ENCODE measurements at places on chromosomes 16 and 17. TPM values are rescaled to one million over a fixed set of nuclear protein-coding genes. Genes with fewer than 3 reads are reported as not detected.
A peak's percentile ranks its signal among the peaks of the same experiment; 100 is the strongest.

- DNase-seq, result no peak
These were observed 7.0 kb upstream of the CBFA2T3 start for GRCh38 chr16:88983771-88984687.

DNA sequence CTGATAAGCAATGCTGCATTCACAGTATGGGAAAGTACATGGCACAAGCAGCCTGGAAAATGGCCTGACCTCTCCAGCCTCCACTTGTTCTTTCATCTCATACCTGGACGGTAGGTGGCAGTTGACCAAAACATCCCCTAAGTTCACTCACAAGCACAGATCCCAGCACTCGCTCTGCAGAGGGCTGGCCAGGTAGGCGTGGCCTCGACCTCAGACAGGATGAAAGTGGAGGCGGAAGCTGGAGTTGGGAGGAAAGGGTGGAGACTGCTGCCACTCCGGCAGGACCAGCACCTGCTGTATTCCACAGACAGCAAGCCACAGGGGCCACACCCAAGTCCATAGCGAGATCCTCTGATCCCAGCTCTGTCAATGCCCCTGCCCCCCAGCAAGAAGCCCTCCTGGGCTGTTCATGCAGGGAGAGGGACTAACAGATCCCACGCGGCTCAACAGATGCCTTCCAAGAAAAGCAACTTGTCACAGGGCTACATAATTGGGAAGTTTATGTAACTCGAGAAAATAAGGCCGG, 31.3 kb downstream of the ZCCHC14 start:
- DNase-seq, result no peak

DNA sequence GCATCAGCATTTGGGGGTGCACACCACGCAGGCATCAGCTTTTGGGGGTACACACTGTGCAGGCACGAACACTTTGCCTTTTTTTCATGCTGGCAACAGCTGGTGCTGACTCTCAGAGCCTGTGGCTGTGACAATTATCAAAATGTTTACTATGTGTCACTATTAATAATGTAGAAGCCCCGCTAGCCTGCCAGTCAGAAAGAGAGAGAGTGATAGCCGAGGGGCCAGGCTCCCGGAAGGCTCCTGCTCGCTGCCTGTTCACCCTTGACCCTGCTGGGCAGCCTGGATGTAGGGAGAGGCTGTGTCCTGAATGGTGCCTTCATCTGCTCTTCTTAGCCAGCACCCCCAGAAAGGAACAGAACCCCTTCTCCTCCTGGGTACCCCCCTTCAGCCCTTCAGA, 61.9 kb downstream of the SDK2 start:
- DNase-seq, result no peak

- DNase-seq, result no peak
These were observed 26.8 kb upstream of the TMEM220 start for GRCh38 chr17:10756619-10757018.

DNA sequence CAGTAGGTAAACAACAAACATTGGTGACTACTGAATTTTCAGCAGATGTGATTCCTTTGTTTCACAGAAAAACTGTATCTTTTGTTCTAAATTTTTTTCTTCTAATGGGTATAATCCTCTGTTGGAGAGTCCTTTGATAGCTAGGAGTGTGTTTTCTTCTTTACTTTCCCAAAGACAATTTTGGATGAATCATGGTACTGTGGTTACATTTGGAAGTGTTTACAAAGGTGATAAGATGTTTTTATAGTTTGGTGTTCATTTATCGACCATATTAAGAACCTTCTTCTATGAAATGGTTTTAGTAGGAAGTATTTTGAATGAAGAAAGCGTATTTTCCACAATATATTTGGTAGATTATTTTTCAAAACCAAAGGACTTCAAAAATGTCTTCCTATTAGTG, 333.7 kb downstream of the WWOX start:
- no peak for DNase-seq

DNA sequence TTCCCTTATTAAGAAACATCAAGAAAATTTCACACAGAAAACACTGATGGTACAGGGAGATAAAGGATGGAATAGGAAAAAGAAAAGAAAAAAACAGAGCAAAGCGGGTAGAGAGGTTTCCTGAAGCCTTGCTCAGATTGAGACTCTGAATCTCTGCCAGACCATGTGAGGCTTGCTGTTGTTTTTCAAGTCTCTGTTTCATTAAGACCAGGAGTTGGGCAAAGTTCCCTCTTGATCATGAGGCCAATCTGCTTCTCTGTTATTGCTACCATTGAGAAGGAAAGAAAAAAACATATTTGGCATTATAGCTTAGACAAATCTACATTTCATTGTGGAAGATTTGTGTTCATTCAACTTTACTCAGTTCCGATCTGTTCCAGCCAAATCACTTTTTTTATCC, 201.6 kb upstream of the SOX9 start:
- no peak for DNase-seq

DNA sequence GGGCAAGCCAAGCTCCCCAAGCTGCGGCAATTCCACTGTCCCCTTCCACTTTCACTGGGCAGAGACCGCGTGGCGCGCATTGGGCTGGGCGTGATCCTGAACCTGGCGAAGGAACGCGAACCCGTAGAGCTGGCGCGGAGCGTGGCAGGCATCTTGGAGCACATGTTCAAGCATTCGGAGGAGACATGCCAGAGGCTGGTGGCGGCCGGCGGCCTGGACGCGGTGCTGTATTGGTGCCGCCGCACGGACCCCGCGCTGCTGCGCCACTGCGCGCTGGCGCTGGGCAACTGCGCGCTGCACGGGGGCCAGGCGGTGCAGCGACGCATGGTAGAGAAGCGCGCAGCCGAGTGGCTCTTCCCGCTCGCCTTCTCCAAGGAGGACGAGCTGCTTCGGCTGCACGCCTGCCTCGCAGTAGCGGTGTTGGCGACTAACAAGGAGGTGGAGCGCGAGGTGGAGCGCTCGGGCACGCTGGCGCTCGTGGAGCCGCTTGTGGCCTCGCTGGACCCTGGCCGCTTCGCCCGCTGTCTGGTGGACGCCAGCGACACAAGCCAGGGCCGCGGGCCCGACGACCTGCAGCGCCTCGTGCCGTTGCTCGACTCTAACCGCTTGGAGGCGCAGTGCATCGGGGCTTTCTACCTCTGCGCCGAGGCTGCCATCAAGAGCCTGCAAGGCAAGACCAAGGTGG, 9.8 kb downstream of the SARM1 start:
- no peak for DNase-seq

GRCh38 chr17:40738553-40738952, 16.6 kb downstream of the KRT25 start:
- no peak for DNase-seq

DNA sequence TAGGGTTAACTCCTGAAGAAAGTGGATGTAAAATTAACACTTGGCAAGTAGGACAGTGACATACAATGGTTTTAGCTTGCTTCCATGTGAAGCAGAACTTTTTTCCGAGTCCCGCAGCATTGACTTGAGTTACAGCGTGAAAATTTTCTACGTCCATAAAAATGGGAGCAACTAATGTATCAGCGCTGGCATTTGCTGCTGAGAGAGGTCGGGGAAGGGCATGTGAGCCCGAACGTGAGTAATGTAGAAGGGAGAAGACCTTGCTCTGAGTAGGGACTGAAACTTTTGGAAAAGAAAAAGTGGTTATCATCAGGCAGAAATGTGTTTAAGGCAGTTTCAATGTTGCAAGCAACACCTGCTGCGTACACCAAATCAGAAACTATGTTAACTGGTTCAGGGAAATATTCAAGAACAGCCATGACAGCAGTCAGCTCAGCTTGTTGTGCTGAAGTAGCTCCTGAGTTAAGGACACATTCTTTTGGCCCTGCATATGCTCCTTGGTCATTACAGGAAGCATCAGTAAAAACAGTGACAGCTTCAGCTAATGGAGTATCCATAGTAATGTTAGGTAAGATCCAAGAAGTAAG, 70.9 kb upstream of the ARL4D start:
- no peak for DNase-seq

GRCh38 chr17:47368262-47368661, 44.5 kb downstream of the EFCAB13 start:
- no peak for DNase-seq

DNA sequence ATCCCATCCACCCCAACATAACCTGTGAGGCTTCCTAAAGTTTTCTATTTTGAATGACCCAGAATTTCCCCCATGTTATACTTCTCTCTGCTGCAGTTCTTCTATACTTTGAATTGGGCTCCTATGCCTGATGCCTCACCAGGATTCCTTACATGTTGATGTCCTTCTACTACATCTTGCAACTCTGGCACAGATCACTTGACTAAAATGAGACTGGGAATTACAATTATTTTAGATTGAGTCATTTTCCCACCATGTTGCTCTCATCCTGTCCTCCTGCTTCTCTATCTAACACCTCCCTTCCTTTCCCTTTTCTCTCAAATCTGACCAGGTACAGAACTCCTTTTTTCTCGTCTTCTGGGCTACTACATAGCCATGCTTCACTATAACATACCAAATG, 314.0 kb upstream of the KCNJ16 start:
- no peak for DNase-seq

- DNase-seq, result no peak
These were observed 29.1 kb downstream of the BPTF start for GRCh38 chr17:67854378-67854777.

GRCh38 chr16:50740736-50741135, 1.1 kb upstream of the CYLD start:
- no peak for DNase-seq

GRCh38 chr16:26129997-26130396, 438.2 kb downstream of the HS3ST4 start:
- no peak for DNase-seq

- DNase-seq, result no peak
These were observed 47.7 kb upstream of the LCMT1 start for GRCh38 chr16:25063865-25064264.

DNA sequence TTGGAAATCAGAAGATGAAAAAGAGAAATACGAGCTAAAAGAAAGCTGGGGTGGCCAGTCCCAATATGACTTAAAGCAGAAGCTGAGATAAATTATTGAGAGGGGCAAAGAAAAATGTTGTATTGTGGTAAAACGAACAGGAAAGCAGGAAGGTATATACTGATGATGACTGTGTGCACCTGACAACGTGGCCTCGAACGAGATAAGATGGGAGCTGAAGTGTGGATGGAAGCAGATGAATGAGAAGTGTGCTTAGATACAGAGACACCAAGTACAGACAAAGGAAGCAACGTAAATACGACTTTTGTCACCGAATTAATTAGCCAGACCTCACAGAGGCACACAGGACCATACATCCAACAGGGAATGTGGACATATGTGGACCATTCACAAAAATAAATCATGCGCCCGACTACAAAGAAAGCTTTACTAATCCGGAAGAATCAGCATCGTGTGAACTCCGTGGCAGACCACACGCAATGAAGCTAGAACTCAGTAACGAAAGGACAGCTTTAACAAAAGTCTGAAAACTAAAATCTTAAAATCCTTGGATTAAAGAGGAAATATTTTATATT, 218.7 kb downstream of the RPTOR start:
- DNase-seq, result peak; percentile 6

DNA sequence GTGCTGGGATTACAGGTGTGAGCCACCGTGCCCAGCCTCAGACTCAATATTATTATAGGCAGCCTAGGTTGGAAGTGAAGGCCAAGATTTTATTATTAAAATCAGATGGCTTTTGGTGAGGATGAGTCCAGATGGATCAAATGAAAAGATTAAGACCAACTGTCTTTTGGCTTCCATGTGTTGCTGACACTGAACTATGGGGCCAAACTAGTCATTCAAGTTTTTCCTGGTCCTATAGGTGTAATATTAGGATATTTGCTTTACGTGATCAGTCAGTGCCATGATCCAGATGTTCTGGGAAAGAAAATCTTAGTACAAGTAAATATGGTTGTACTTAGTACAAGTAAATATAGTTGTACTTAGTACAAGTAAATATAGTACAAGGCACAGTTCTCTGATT, 140.6 kb downstream of the MAP2K6 start:
- no peak for DNase-seq

DNA sequence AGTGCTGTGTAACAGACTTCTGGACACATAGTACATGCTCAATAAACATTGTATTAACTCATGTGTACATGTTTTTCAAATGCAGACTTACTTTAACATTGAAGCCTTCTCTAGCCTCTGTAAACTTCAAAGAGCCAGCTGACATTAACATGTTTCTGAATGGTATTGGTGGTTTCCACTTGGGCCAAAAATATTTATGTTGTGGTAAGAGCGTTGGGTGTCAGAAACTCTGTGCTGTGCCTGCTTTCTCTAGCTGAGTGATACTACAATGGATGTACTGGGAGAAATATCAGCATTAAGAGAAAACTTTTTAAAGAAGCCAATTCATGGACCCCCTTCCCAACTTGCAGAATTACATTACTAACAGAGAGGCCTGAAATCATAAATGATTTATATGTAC, 1951.7 kb downstream of the TP53TG3F start:
- no peak for DNase-seq

DNA sequence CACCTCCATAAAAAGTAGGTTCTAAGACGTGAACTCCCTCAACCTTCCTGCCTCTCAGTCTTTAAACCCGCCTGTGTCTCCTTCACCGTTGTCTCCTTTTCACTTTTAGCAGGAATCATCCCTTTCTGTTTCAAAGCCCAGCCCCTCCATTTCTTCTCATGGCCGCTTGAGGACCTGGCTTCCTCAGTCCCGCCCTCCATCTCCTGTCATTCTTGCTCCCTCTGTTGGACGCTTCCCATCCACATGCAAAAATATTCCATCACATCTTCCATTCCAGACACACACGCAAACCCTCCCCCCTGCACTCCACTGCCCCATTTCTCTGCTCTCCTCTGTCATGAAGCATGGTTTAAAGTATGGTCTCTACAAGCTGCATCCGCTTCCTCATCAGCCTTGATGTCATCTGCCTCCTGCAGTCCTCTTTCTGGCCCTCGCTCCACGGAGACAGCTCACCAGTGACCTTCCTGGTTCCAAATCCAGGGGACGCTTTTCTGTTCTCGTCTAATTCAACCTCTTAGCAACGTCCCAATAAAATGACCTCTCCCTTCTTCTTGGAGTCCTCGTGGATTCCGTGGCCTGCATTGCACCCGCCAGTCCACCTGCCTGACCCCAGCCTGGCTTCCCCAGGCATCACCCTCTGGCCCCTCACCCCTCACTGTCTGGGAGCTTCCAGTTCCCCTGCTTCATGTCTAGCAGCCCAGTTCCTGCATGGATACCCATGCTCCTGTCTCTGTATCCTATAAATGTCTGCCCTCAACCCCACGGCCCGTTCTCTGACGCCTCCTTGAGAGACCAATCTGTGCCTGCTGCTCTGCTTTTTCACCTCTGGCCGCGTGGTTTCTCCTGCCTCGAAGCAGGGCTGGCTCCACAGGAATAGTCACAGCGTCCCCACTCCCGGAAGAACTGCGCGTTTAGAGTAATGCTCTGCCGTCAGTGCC, 26.2 kb downstream of the ANKRD40 start:
- no peak for DNase-seq

Gene GAST
- not detected for total RNA-seq

Gene NOMO2
- total RNA-seq, result 123 TPM

Gene ABCC11
- 0.22 TPM for total RNA-seq

Gene MNT
- total RNA-seq, result 34.9 TPM

Gene NPIPB6
- total RNA-seq, result 4.7 TPM

Gene CLDN7
- total RNA-seq, result 5.6 TPM

Gene CHRNE
- 1.6 TPM for total RNA-seq

Gene AOC2
- total RNA-seq, result 10.5 TPM

Gene HYDIN
- 0.55 TPM for total RNA-seq
